Stimulated activated CD4-positive, alpha-beta T cell treated with anti-CD3 and anti-CD28 coated beads, Interleukin-15, amount 100 ng/mL, for 48 hours (primary cell): ENCODE measurements at places on chromosomes 7 and 10.

GRCh38 chr10:14093730-14094484 lies 236.8 kb downstream of the FRMD4A start:
- no peak for DNase-seq

DNA sequence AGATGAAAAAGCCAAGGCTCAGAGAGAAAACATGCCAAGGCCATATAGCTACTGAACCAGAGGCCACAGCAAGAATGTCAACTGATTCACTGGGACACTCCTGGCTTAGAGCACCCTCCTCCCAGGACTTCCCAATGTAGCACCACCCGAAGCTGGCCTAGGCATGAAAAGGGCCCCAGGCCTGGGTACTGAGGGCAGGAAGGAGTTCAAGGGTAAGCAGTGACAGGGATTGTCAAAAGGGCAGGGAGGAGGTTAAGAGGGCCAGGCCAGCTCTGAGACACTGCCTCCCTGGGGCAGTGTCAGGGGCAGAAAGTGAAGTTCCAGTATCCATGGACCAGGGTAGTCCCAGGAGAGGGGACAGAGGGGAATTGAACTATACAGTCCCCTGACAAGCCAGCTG lies 57.8 kb downstream of the FRMPD2 start:
- DNase-seq = no peak

DNA sequence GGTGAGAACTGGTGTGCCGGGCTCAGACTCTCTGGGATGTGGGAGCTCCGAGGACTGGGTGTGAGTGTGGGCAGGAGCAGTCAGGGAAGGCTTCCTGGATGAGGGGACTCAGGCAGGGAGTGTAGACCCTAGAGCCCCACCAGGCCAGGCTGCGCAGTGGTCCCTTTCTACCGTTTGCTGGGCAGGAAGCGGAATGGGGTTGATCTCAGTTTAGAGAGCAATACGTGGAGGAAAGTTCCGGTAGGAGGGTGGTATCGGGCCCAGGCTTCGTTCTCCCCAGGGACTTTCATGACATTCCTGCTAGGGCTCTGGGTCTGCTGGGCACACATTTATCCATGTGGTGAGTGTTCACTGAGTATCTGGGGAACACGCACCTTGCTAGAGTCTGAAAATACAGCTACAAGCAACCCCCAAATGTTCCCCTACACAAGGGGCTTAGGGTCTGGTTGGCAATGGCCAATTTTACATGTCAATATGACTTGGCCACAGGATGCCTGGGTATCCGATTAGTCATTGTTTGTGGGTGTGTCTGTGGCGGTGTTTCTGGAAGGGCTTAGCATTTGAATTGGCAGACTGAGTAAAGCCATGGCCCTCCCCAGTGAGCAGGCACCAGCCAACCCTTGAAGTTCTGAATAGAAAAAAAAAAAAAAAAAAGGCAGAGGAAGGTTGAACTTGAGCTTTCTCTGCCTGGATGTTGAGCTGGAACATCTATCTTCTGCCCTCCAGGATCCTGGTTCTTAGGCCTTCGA lies 20.8 kb downstream of the GHRHR start:
- DNase-seq = no peak

DNA sequence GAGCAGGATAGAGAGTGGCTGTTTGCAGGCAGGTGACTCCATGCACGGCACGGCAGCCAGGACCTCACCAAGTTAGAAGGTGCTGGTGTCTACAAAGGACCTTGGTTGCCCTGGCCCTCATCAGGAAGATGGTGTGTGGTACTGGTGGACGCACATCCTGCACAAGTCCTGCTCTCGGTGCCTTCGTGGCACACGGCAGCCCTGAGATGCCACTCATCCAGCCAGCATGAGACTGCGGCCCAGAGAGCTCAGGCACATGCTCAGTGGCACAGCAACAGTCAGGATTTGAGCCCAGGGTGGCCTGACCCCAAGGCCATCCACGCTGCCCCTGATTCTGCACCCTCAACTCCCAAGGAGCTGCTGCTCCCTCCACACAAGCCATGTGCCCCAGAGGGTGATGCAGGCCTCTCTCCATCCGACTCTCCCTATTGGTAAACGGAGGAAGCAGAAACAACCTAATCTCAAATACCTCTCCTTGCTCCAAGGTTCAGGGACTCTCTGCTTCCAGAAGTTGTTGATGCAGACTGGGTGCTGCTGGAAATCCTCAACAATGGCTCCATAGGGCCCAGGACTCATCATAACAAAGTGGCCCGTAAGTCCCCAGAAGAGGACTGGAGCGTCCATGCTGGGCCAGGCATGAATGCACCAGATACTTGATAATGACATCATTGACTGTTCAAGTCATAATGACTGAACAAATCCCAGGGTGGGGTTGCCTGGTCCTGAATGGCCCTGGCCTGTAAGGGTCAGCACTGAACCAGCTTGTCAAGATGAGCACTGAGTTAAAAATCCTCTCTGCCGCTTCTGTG lies 93.6 kb downstream of the ARHGAP22 start:
- no peak for DNase-seq

GRCh38 chr10:25102147-25102822 lies 72.5 kb upstream of the GPR158 start:
- no peak for DNase-seq

GRCh38 chr7:127207230-127207629 lies 45.5 kb downstream of the GRM8 start:
- DNase-seq = no peak

- no peak for DNase-seq
Measured at GRCh38 chr7:88401009-88401623, 94.4 kb upstream of the STEAP4 start.

GRCh38 chr10:80203835-80204676 lies 1.3 kb downstream of the ANXA11 start:
- no peak for DNase-seq

DNA sequence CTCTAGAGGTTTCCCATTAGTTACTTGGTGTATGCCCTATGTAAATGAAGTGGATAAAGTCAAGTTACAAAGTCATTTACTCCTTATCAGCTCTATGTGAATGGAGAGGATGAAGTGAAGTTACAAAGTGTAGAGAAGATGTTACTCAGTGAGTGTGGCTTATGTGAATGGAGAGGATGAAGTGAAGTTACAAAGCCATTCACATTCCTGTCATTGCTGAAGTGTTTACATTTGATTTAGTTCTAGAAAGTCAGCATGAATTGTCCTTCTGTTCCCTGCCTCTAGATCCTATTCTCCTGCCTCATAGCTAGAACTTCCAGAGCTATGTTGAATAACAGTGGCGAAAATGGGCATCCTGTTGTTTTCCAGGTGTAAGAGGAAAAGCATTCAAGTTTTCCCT lies 880.1 kb downstream of the DNAJB9 start:
- DNase-seq = no peak

DNA sequence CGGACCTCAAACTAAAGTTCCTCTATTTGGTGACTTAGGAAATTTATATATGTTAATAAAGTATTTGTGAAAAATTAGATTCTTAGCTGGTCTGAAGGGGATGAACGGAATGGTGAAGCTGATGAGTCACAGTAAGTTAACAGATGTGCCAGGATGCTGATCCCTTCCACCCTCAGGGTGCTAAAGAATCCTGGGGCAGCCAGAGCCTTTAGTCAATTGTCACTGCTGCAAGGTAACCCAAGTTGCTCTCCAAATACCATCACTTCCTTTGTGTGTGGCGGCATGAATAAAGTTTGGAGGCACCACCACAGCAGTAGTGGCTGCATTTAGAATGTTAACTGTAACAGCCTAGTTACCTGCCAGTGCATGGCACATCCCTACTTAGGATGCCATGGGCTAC lies 222.6 kb upstream of the PPP1R3A start:
- DNase-seq = no peak

- DNase-seq = no peak
Measured at GRCh38 chr7:86645676-86646276, 2.1 kb downstream of the GRM3 start.

DNA sequence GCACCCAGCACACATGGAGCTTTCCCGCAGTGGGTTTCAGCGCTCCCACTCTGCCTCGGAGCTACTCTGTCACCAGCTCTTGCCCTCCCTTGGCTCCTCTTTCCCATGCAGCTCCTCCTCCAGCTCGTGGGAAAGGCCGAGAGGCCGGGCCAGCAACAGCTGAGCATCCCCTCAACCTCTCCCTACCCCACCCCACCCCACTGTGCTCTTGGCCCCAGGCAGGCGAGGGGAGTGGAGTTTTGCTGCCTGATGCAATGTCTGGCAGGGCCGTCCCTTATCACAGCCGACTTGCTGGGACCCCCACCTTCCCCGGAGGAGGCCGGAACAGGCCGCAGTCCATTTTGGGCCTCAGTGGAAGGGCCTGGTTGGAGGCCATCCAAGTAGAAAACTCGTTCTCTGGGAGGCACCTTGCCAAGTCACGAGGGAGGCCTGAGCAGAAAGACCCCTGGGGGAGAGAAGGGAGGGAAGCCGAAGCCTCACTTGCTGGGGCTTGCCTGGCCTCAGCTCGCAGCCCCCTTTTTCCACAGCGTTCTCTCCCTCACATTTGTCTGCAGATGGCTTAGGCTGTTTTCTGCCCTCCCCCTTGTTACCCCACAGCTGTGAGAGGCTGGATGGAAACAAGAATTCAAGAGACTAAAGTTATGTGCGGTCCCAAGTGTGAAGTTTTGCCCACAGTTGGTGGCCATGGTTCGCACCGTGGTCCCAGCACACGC lies 35.3 kb downstream of the CHST3 start:
- no peak for DNase-seq
